ENCODE measurements at places on chromosomes 5 and 9.

DNA sequence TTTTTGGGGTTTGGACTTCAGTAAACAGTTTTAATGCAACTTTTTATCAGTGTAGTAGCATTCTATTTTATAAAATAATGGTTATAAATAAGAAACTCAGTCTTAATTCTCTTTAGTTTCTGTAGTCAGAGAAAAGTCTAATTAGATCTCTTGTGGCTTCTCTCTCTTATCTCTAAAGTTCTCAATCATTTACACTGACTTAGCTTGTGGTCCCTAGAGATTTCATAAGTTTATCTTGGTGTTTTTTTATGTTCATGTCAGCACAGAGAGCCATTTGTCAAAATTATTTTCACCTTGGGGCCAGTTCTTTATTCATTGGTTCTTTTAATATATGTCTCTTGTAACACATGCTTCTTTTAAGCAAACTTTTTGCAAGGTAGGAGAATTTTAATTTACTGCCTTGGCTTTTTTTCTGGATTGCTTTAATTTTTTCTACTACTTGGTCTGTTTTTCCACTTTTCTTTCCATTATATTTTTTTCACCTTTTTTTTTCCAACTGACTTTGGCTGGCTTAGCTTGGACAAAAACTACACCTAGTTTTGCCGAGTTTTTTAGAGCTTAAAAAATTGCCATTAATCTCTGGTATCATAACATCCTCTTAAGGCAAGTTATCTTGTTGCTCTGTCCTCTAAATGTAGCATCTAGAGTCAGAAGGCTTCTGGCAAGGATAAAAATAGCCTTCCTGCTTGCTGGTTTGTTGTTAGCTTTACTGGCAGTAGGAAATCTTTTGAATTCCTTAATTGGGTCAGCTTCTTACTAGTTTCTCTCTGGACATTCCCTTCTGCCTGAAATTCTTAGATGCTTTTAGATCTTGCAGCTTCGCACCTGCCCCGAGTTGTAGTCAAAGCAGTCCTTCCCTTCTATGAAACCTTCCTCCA is 35.3 kb downstream of the CPEB4 start:
- no peak for DNase-seq

DNA sequence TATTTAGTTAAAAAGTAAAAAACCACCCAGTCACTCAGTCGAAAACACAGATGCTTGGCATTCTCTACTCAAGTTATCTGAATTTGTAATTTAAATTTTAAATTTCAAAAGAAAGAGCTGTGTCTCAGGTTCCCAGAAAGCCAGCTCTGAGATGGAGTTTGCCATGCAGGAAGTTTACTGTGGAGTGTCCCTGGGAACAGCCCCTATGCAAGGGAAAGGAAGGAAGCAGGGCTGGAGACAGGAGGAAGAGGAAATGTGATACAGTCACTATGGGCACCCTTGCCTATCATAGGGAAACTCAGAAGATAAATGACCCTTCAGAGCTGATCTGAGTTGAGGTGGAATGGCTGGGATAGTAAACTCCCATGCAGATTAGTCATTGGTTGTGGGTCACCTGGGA is 408.8 kb upstream of the ACTBL2 start:
- DNase-seq = no peak

DNA sequence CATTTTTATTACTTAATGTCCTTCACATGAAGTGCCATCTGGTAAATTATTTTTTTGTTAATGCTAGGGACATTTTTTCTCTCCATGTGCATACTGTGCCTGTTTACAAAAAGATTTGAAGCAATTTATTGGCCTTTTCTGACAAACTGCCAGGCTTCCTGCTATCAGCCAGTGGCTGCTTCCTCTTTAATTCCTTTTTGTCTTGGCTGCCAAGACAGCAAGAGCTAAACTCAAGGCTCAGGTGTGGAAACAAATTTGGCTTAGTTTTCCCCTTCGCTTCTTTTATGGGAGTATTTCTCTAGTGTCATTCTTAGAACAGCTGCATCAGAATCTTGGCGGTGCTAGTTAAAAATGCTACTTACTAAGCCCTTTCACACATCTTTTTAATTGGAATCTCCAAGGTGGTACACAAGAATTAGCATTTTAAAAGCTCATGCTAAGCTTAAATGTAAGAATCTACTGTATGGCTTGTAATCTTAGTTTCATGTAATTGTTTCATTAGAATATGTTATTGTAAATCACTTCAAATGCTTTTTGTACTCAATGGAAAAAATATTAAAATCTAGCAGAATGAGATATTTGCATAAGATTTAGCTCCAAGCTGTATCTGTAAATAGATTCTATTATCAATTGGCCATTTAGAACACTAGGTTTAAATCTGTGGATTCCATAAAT is 134.2 kb upstream of the RASGRF2 start:
- DNase-seq = peak; percentile 3

- no peak for DNase-seq
Observed at GRCh38 chr5:179294131-179294780, 51.0 kb downstream of the ADAMTS2 start.

GRCh38 chr5:87268970-87269377 is 1.3 kb downstream of the RASA1 start:
- DNase-seq = no peak

GRCh38 chr5:54700986-54701578 is 183.5 kb downstream of the SNX18 start:
- peak; percentile 80 for DNase-seq

DNA sequence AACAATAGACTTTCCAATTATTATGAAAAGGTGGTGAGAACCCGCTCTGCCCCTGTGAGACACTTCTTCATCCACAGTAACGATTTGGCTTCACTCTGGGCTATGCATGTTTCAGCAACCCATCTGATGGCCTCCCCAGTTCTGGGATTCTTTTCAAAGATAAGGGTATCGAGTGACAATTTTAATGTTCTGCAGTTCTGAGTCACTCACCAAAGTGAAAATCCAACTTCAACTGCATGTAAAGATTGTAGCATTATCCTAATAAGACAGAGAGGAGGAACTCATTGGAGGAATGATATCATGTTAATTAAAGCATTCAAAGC is 1078.3 kb upstream of the SEMA6A start:
- no peak for DNase-seq

DNA sequence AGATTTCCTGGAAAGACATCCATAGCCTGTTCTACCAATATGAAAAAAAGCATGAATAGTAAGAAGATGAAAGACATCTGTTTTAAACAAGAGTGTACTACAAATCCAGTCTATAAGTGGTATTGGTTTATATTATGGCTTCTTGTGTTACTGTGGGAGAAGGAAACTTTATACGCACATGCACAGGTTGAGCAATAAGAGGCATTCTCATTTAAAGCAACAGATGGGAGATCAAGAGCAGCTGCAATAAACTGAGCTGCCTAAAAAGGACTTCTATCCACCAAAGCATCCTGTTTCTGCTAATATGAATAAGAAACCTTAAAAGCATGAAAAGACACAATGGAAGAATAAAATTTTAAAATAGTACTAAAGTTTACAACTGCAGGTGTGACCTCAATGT is 8.6 kb upstream of the PCDHB1 start:
- DNase-seq = no peak

DNA sequence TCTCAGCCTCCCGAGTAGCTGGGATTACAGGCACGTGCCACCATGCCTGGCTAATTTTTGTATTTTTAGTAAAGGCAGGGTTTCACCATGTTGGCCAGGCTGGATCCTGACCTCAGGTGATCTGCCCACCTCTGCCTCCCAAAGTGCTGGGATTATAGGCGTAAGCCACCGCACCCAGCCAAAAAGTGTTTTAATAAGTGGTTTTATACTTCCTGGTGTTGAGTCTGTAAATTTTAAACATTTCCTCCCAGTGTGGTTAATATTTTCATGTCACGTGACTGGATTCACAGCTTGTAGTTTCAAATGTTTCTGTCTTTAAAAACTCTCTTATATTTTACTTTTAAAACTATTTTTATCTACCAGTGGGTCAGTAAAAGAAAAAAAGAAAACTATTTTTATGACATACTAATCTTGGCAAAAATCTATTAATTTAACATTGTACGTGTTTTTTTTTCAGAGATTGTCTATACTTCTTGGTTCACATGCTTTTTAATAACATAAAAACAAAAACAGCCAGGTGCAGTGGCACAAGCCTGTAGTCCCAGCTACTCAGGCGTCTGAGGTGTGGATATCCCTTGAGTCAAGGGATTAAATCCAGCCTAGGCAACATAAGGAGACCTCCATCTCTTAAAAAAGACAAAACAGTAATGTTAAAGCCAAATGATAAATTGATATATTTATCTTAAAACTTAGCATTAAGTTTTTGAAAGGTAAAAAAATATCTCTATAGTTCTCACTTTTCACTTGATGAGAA is 117.1 kb downstream of the DMXL1 start:
- DNase-seq = no peak

- DNase-seq = no peak
Observed at GRCh38 chr9:88272986-88273385, 115.3 kb upstream of the SPIN1 start.

DNA sequence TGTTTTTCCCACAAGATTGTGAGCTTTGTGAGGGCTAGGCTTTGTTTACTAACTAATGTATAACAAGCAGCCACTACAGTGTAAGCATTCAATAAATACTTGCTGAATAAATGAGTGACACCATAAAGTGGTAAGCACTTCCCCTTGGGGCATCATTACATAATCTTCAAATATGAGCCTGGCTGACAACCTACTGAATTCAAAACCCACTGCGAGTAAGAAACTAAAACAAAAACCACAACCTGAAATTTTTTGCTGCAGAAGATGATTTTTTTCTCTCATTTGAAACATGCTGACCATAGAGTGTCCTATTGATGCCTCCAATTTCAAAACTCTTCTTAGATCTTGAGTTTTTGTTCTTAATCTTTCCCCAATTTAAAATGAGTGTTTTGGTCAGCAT is 331.3 kb upstream of the CCNG1 start:
- no peak for DNase-seq

GRCh38 chr5:135511761-135512575 is 23.8 kb downstream of the NEUROG1 start:
- DNase-seq = no peak

GRCh38 chr5:55997742-55998351 is 3.1 kb upstream of the IL6ST start:
- no peak for DNase-seq

DNA sequence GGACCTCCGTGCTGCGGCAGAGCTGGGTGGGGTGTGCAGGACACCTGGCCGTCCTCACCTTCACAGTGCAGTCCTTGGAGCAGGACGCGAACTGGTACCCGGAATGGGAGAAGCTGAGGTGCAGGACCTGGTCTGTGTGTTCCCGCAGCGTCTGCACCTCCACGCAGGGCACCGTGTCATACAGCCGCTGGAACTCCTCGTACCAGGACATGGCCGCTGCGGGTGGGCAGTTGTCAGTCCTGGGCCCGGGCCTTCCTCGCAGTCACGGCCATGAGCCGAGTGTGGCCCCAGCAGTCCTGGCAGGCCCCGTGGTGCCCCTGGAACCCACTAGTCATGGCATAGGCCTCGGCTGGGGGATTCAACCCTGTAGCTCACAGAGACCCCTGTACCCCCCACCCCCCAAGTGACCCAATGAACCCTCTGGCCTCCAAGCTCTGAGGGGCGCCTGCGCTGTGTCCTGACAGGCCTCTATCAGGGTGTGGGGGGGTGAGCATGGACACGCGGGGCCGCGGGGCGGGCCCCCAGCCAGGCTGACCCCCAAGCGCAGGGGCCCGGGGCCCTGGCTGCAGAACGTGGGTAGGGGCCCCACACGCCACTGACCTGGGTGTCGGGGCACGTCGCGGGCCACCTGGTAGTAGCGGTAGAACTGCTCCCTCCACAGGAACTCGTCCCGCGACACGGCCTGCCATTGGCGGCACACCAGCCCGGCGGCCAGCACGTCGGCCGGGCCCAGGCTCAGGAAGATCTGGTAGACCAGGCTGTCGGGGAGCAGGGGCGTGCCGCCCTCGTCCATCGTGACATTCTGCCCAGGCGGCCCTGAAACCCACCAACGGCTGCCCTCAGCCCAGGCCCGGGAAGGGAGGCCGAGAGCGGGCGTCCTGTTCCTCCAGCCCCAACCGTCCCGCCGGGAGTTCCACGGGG is 987 bp downstream of the FBXW5 start:
- peak; percentile 3 for DNase-seq

- no peak for DNase-seq
Observed at GRCh38 chr5:173271419-173271818, 36.4 kb upstream of the NKX2-5 start.

- DNase-seq = no peak
Observed at GRCh38 chr5:76251656-76252055, 151.4 kb upstream of the IQGAP2 start.

DNA sequence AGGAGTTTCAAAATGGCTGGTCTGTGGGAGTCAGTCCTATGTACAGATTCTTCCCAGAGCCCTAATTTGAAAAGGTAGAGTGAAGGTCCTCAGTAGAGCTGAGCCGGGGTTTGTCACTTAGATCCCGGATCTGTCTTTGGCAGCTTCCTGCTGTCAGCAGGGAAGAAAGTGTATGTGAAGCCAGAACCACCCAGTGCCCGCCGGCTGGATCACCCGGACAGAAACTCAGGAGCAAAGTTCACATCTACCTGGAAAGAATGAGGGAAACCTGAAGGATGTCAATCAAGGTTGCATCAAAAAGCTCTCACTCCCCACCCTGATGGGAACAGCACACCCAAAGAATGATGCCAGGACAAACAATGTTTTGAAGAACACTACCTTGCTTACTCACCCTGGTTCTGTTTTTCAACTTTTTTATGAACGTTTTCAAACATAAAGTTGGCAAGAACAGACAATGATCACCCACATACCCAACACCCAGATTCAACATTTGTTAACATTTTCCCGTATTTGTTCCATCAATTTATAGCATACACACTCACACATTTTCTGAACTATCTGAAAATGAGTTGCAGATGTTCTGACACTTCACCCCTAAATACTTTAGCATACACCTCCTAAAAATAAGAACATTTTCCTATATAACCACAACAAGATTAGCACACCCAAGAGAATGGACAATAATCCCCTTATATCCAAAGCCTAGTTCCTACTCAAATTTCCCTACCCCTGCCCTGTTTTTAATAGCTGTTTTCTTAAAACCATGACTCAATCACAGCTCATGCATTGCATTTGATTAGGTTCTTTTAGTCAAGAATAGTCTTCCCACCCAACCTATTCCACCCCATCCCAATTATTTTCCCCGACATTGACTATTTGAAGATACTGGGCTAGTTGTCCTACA is 133.9 kb downstream of the LHFPL2 start:
- no peak for DNase-seq

GRCh38 chr5:138245717-138246116 is 28.7 kb downstream of the GFRA3 start:
- DNase-seq = no peak

DNA sequence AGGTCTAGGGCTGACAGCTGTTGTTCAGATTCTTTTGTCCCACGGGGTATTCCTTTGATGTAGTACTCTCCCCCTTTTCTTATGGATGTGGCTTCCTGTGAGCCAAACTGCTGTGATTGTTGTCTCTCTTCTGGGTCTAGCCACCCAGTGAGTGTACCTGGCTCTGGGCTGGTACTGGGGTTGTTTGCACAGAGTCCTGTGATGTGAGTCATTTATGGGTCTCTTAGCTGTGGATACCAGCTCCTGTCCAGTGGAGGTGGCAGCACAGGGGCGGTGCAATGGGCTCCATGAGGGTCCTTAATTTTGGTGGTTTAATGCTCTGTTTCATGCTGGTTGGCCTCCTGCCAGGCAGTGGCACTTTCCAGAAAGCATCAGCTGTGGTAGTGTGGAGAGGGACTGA is 161.3 kb downstream of the CAVIN4 start:
- no peak for DNase-seq

GRCh38 chr5:160511280-160511929 is 89.8 kb downstream of the PTTG1 start:
- DNase-seq = no peak

GRCh38 chr9:87694236-87694755 is 31.6 kb upstream of the CTSL start:
- no peak for DNase-seq

- no peak for DNase-seq
Observed at GRCh38 chr5:93186076-93186682, 394.8 kb downstream of the NR2F1-AS1 start.

- DNase-seq = no peak
Observed at GRCh38 chr5:138849439-138849838, 25.7 kb downstream of the LRRTM2 start.

All from GM04504 (cell line).